ENCODE measurements at places on chromosomes 13 and 19. TPM values are rescaled to one million over a fixed set of nuclear protein-coding genes. Genes with fewer than 3 reads are reported as not detected.

Gene MRPL4
- total RNA-seq = 142 TPM

Gene PRR22
- 4.6 TPM for total RNA-seq

Gene UCHL3
- 31.4 TPM for total RNA-seq

Gene GPR42
- total RNA-seq = 0.61 TPM

Gene ZNF540
- total RNA-seq = 0.58 TPM

Gene KIR3DL2
- total RNA-seq = 0.85 TPM

Gene TMTC4
- 14.0 TPM for total RNA-seq

Gene SIGLEC12
- total RNA-seq = 0.34 TPM

Gene CAMSAP3
- 0.37 TPM for total RNA-seq

Data from activated T-helper 17 cell treated with anti-CD3 and anti-CD28 coated beads, Interleukin-2, amount 50 U/mL, for 72 hours (primary cell).